ENCODE measurements at places on chromosomes 4 and X.

- DNase-seq: no peak
These were observed 20.8 kb upstream of the HERC5 start for GRCh38 chr4:88435987-88436693.

DNA sequence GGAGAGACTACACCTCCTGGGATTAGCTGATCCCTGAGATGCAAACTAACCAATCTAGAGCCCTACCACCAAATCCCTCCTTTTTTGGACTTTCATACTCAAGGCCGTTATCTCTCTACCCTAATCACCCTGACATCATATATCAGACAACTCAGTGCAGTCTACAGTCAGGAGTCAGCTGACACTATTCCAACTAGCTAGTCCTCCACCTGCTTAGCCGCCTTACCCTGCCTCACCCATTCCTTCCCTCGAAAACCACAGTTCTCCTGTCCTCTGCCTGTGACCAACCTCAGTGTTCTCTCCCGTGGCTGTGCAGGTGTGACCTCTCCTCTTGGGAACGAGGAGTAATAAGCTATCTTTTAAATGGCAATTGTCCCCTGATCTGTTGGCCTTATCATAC is 1.8 kb upstream of the PPEF2 start:
- no peak for DNase-seq

GRCh38 chr4:139564502-139564901 is 8.5 kb upstream of the SETD7 start:
- DNase-seq: no peak

DNA sequence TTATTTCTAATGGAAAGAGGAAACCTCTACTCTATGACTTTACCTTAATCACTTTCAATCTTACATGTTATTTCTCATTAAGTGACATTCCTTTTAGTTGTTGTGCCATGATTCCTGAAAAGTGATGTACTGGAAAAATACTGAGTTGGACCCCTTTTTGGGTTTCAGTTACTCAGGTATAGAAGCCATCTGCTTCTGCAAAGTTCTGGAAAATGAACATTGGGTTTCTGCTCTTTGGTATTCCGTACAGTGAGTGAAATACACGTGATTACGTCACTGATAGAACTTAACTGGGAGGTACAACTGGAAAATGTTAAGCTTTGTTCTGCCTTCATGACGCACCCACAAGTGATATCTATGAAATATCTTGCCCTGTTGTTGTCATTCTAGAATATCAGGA is 114.7 kb downstream of the MID1 start:
- no peak for DNase-seq

DNA sequence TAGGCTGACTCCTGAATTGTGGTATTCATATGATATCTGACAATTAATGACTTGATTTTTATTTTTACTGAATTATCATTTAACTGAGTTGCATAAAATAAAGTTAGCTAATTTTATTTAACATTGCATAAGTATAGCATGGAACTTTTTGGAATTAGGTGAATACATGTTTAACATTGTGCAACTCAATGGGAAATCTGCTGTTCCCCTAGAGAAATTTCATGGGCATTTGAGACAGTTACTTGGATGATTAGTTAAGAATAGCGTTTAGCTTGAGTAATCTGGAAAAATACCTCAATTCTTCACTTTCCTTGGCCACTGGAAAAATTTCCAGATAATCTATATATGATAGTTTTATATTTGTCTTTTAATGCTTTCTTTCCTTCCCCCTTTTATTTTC is 42.5 kb downstream of the NPNT start:
- DNase-seq: no peak

DNA sequence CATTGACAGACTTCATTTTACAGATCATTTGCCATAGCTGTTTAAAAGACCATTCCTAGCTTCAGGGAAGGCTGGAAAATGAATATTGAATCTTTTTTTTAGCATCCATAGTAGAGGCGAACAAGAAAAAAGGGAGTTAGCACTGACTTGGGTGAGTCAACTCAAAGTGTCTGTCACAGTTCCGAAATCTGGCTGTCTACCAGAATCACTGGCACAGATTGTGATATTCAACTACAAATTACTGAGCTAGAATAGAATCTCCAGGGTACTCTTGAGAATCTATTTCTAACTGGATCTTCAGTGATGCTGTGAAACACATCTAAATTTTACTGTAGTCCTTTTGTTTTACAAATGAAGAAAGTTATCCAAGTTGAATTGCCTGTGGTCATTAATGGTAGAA is 31.5 kb downstream of the SEC24B start:
- DNase-seq: no peak

DNA sequence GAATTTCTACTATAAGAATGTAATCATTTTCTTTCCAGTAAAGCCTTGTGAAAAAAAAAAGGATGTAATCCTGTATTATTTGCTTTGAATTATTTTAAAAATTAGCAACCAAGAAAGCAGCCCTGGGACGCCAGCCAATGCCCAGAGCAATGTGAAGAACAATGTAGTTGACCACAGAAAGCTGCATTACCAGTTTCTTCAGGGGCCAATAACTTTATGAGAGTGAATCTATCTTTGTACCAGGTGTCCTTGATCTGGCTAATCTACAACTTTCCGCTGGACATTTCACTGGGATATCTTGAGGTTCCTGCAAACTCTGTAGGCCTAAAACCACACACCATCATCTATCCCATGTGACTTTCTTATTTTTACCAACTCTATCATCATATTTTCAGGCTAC is 7.6 kb upstream of the KLHL2 start:
- DNase-seq: no peak

- DNase-seq: no peak
These were observed 195.3 kb upstream of the LNX1 start for GRCh38 chr4:53786632-53787031.

DNA sequence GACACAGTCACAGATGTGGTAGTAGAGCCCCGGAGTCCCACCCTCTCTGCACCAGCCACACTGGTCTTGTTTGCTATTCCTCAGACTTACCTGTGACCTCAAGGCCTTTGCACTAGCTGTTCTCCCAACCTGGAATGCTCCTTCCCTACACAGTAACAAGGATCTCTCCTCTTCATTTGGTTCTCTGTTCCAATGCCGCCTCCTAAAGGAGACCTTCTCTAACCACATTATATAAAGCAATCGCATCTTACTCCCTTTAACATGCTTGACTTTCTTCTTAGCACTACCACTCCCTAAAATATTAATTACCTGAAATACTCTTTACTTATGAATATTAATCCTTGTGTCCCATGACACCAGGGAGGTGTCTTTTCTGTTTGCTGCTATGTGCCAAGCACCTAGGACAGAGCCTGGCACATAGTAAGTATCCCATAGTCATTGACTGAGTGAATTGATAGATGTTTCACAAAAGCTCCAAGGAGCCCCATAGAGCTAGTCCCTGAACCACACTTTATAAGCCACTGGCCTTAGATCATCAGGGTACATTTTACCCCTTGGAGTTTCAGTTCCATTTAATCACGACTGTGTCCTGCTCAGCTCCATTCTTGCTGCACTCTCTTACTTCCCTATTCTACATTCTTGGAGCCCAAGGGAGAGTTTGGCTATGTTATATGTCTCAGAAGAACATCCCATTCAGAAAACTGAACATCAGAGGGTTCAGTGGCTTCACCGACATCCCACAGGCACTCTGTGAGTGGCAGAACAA is 312.7 kb downstream of the RAB28 start:
- DNase-seq: no peak

- DNase-seq: no peak
These were observed 157.6 kb downstream of the ATRX start for GRCh38 chrX:77628294-77629025.

GRCh38 chr4:108080747-108081146 is 88.0 kb downstream of the LEF1 start:
- no peak for DNase-seq

DNA sequence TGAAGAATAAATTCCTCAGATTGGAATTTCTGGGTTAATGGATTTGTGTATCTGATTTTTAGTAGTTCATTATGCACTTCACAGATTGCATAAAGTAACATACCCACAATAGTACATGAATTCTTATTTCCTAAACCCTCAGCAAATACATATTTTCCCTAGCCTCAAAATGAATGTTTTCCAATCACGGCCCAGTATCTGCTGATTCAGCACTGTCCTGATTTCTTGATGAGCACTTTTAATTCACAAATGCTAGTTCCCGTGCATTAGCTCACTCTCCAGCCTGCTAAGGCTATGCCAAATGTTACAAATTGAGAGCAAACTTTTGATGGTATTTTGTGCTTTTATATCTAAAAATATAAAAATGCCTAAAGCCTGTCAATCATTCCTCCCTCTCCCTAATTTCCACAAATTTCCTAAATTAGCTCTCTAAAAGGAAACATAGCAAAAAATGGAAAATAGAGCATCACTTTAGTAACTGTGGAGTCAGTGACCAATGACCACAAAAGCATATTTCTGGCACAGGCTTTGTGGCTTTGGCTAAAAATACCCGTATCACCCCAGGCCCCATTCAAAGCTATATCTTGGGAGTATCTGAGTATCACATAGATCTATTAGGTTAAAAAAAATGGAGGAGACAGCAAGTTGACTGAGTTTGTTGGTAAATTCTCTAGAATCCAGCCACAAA is 75.5 kb downstream of the NAF1 start:
- no peak for DNase-seq

- DNase-seq: no peak
These were observed 28.2 kb downstream of the TAPT1 start for GRCh38 chr4:16197876-16198665.

DNA sequence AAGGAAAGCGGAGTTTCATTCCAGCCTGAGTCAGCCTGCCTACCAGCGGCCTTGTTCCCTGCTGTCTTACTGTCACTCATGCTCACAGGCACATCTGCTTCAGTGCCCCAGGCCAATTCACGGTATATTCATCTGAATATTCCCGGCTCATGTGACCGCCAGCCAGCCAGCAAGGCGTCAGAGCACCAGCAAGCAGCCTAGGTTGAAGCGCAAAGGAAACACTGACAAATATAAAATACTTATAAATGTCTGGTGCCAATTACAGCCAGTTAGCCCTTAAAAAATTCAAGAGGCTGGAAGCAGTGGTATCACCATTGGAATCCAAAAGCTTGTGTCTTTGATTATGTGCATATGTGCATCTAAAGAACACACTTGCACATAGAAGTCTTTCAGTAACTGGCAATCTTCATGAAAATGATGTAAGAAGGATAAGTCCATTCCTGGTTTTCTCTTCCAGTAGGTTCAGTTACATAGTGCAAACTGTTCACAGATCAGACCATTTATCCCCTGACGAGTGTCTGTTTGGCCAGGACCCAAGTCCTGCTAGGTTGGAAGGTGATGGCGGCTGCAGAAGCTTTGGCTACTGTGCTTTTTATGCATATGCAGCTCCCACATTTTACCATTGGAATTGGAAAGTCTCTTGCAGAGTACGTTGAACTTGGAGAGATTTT is 61.3 kb downstream of the LUZP4 start:
- no peak for DNase-seq

DNA sequence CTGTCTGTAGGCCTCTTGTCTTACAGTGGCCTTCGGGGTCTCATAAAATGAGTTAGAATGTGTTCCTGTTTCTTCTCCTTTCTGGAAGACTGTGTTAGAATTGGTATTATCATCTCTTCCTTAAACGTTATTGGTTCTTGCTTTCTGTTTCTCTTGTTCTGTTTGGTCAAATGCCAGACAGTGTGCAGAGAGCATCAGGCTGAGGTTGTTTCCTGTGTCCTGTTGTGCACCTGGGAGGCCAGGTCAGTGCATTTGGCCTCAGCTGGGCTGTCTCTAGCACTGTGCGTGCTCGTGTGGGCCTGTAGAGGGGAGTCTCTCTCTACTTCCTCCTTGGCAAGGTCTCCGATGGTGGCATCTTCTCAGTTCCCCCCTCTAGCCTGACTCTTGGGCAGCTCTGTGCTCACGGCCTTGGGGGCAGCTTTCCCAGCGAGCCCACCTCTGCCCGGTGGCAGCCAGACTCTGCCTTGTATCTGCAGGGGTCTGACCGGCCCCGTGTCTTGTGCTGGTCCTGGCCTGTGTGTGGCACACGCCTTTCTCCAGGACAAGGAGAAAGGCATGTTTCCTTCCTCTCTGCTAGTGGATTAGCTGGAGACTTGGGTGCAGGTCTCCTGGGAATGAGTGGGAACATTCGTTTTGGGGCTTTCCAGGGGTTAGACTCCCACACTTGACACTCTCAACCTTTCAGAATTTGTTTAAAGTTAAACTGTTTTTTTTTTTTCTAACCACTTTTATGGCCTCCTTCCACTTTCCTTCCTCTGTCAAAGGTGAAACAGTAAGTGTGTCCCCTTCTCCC is 62.3 kb downstream of the FAM193A start:
- no peak for DNase-seq

DNA sequence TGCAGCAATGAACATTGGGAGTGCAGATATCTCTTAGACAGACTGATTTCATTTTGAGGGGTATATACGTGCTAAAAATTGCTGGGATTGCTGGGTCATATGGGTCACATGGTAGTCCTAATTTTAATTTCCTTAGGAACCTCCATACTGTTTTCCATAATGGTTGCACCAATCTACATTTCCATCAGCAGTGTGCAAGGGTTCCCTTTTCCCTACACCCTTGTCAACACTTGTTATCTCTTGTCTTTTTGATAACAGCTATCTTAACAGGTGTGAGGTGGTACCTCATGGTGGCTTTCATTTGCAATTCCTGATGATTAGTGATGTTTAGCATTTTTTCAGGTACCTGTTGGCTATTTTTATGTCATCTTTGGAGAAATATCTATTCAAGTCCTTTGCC is 57.0 kb downstream of the GPC3 start:
- no peak for DNase-seq

GRCh38 chr4:7872264-7872771 is 67.3 kb downstream of the AFAP1 start:
- no peak for DNase-seq

GRCh38 chr4:30073011-30073710 is 647.0 kb upstream of the PCDH7 start:
- DNase-seq: no peak

DNA sequence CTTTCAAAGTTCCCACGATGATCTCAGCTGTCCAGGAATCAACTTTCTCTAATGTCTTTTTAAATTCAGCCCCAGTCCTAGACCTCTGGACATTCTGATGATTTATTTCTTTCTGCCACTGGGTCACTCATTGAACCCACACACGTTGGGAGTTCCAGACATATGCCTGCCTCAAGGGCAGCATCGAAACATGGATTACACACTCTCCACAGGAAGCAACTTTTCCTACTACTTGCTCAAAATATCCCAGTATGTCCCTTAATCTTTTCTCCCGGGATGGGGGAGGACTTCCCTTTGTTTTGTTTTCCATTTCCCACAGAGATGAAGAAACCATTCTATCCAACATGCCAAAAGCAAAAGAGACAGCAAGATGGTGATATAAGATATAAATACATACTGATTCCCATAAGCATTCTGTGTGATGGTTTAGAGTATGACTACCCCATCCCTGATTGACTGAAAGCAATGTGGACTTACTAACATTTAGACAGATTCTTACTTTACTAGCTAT is 79.8 kb upstream of the PPARGC1A start:
- no peak for DNase-seq

- DNase-seq: no peak
These were observed 80.8 kb upstream of the IQCM start for GRCh38 chr4:149896432-149896831.

DNA sequence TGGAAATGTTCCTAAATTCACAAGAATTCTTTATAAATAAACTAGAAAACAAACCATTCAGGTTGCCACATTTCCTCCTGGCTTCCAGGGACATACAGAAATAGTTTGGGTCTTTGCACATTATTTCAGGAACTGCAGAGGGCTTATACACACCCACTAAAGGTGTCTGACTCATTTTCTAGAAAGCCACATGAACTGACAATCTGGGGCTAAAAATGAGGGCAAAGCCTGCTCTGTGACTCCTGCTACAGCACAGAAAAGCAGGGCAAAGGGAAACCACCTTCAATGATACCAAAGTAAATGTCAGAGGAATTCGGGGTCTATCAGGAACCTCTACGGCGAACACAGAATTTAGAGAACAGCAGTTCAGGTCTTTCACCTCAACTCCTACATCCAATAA is 112.2 kb upstream of the MAP3K15 start:
- DNase-seq: no peak

Data from T-helper 1 cell (primary cell).